ENCODE measurements at places on chromosomes 12 and 14.

- DNase-seq = no peak
Measured at GRCh38 chr12:89411234-89411633, 58.9 kb upstream of the DUSP6 start.

GRCh38 chr14:70571139-70571538 is 29.3 kb downstream of the MED6 start:
- DNase-seq = no peak

- no peak for DNase-seq
Measured at GRCh38 chr12:2332236-2332635, 279.4 kb downstream of the CACNA1C start.

GRCh38 chr14:54147282-54147681 is 190.7 kb upstream of the BMP4 start:
- no peak for DNase-seq

GRCh38 chr14:78455896-78456435 is 285.8 kb downstream of the NRXN3 start:
- no peak for DNase-seq

- no peak for DNase-seq
Measured at GRCh38 chr12:69701826-69702225, 2.7 kb upstream of the BEST3 start.

GRCh38 chr14:91575469-91576208 is 65.5 kb upstream of the PPP4R3A start:
- DNase-seq = no peak

GRCh38 chr12:2477009-2477766 is 317.6 kb upstream of the FKBP4 start:
- DNase-seq = no peak

DNA sequence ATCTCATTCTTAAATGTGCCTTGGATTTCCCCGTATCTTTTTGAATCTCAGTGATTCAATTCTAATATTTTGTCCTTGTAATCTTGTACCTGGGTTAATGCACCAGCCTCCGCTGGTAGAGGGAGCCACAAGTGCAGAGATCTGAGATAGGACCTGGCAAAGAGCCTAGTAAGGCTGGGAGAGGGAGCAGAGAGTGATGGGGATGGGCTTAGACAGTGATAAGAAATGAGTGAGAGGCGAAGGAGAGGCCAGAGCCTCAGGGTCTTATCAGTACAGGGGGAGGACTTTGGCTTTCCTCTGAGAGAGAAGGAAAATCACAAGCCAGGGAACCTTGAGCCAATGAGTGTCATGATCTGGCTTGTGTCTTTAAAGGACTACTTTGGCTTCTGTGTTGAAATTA is 30.5 kb upstream of the LMNTD1 start:
- DNase-seq = no peak

DNA sequence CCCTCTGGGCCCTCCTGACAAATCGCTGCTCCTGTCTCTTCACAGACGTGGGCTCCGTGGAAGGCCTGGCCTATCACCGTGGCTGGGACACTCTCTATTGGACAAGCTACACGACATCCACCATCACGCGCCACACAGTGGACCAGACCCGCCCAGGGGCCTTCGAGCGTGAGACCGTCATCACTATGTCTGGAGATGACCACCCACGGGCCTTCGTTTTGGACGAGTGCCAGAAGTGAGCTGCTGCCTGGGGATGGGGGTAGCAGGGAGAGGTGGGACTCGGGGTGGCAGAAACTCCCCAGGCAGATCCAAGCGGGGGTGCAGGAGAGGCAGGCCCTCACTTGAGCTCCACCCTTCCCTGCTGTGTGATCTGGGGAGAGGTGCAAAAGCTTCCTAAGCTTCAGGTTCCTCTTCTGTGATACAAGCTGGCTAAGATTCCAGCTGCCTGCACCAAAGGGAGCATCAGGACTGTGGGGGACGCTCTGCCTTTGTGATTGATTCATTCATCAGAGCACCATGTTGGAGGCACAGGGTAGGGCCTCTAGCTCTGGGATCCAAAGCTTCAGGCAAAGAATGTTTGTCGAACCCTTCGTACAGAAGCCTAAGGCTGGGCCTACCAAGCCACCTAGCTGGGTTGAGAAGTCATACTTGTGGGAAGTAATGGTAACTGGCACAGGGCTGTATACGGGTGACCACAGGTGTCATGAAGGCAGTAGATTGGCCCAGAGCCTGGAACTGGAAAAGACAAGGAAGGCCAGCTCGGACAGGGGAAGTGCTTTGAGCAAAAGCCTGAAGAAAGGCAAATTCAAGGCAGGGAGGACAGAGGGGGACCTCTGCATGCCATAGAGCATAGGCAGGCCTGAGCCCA is 29.1 kb upstream of the NXPH4 start:
- no peak for DNase-seq

DNA sequence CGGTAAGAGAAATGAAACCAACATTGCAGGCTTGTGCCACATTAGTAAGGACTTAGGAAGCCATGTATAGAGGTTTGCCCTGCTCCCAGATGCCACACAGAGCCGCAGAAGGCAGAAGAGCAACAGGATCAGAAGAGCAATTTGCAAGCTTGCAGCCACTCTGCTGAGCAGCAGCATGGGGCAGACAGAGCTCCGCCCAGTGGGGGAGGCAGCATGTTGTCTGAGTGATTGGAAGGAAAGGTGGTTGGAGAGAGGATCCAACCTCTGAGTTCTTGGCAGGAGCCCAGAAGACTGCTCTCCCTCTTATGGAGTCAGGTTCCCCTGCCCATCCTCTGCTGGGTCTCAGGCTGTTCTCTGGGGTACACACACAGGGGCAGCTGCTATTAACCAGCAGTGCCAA is 2.3 kb upstream of the KRT6A start:
- peak; percentile 41 for DNase-seq

DNA sequence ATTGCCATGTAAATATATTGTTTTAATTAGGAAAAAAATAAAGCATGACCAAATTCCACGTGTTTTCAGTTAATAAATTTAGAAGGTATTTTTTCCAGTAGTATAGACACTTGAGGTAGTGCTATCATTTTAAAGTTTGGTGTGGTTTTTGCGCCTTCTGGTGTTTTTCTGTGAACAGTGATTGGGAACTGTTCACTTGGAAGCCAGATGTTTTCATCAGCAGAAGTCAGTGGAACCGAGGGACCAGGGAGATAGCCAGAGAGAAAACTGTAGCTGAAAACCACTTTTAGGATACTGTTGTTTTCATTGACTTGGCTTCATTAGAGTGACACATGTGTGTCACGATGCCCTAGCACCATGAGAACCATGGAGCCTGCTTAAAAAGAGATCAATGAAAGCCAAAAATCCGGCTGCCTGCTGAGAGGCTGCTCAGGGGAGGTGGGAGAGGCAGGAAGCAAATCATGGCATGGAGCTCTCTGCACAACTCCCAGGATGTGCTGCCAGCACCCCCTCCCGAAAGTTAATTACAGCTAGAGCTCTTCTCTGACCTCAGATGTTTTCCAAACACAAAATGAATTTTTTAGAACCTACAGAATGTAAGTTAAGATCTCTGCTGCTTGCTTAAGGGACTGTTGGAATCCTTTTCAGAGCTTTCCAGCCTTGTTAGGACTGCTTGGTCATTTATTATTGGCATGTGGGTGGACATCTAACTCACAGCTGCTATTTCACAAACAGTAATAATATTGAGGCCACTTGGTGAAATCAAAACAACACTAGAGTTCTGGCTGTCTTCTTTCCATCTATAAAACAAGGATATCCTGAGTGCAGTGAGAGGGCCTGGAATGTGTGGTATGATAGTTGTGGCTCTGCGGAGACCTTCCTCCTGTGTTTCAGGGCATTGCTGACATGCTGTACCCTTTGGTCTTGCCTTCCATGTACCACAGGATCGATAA is 192.3 kb downstream of the ANO4 start:
- no peak for DNase-seq

DNA sequence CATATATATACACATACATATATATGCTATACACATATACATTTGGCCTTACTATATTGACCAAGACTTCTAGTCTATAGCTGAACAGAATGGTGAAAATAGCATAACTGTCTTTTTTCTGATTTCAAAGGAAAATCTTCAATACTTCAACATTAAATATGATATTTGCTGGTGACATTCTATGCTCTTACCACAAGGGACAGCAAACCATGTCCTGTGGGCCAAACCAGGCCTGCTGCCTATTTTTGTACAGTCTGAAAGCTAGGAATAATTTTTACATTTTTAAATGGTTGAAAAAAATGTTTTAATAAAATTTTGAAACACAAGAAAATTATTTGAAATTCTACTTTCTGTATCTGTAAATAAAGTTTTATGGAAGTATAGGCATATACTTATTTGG is 63.6 kb downstream of the EML5 start:
- no peak for DNase-seq

DNA sequence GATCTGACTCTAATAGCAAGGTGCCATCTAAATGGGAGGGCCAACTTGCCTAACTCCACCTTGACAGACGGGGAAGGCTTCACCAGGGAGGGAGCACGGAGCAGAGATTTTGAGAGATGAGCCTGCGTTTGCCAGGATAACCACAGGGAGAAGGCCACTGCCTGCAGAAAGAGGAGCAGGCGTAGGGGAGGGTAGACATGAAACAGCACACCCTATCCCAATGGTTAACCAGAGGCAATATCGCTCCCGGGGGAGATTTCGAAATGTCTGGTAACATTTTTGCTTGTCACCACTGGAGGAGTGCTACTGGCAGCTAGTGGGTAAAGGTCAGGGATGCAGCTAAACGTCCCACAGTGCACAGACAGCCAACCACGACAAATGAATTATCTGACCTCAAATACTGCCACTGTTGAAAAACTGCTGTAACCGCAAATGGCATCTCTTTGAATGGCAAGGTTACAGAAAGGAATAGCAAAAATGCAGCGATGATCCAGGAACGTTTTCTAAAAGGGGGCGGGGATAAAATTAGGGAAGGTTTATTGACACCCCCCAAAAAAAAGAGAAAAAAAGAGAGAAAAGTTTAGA is 126.0 kb upstream of the ATF7IP start:
- DNase-seq = peak; percentile 22

DNA sequence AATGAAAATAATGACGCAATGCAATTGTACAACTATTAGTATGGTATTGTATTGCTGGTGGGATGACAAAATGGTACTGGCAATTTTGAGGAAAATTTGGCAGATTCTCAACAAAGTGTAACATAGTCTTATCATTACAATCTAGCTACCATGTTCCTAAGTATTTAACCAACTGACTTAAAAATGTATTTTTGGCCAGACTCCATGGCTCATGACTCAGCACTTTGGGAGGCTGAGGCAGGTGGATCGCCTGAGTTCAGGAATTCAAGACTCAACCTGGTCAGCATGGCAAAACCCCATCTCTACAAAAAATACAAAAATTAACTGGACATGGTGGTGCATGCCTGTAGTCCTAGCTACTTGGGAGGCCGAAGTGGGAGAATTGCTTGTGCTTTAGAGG is 1409.5 kb downstream of the AACS start:
- no peak for DNase-seq

GRCh38 chr14:96888158-96888557 is 91.0 kb downstream of the VRK1 start:
- DNase-seq = no peak

DNA sequence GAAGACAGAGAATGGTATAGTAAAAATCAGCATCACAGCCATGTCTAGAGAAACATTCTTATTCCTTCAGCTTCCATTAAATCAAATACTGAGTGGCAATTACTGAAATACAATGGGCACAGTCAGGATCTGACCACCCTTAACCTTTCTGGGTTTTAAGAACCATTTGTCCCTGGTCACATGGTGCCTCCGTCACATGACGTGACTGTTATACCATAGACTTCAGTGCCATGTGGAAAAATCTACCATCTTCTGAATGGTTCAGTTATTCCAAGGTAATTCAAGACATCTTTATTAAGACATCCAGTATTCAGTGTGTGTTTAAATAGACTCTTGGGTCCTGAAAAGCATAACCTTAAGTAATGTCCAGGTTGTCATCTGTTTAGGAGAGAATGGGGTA is 553.1 kb upstream of the FLRT2 start:
- DNase-seq = no peak

GRCh38 chr14:51219473-51220448 is 20.3 kb upstream of the TMX1 start:
- peak; percentile 6 for DNase-seq

DNA sequence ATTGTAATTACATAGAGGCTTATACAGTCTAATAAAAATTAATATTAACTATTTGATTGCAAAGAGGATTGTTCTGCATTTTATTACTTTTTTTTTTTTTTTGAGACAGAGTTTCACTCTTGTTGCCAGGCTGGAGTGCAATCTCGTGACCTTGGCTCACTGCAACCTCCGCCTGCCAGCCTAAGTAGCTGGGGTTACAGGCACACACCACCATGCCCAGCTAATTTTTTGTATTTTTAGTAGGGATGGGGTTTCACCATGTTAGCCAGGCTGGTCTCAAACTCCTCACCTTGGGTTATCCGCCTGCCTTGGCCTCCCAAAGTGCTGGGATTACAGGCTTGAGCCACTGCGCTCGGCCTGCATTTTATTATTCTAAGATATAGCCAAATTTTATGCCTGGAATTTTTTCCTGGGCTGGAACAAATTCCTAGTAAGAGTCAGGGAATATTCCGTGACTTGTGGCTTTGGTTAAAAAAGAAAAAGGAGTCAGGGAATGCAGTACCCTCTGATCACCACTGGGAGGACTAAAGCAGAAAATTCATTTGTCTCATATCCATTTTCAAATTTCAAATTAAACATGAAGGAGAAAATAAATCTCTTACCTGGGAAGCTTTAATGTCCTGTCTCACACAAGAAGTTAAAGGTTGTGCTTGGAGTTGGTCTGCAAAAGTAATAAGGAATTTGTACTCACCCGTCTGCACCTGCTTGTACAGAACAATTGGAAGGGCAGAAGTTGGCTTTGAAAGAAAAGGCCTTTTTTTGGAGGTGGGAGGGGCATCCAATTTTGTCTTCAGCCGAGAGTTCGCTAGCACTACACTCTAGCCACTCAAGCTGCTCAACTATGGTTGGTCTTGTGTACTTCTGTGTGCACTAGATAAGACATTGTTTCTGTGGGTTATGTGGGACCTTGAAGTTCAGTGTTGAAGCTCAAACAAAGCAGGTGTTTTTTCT is 8.7 kb downstream of the MARK3 start:
- no peak for DNase-seq

- DNase-seq = no peak
Measured at GRCh38 chr12:12626471-12626870, 14.8 kb downstream of the CREBL2 start.

All from RCC 7860 (cell line).